ENCODE measurements at places on chromosomes 7 and 10. TPM values are rescaled to one million over a fixed set of nuclear protein-coding genes. Genes with fewer than 3 reads are reported as not detected.
A peak's percentile ranks its signal among the peaks of the same experiment; 100 is the strongest.

- peak; percentile 15 for DNase-seq
Measured at GRCh38 chr7:143042159-143042789, 9.9 kb upstream of the OR6V1 start.

GRCh38 chr7:105178177-105178576 is 164.2 kb downstream of the KMT2E start:
- DNase-seq, result no peak

GRCh38 chr10:33478089-33478674 is 143.7 kb upstream of the NRP1 start:
- no peak for DNase-seq

DNA sequence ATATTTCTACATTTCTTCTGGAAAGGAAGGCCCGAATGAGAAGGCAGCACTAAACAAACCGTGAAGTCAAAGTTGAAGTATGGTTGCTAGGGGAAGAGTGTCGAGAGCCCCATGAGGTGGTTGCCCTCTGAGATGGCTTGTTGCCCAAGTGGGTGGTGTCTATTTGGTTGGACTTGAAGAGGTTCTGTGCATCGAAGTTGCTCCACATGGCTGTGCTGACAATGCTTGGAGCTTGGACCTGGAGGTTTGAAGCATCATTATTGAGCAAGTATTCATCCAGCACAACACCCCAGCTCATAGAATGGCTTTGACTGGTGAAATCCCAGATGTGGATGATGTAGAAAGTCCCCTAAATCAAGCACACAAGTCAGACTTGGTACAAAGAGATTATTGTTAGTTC is 165.2 kb upstream of the CDCA7L start:
- no peak for DNase-seq

Gene VGF
- 3.3 TPM for total RNA-seq

Data from GM23338 (cell line).